AG04450 (cell line): ENCODE measurements at places on chromosomes 2 and 18. TPM values are rescaled to one million over a fixed set of nuclear protein-coding genes. Genes with fewer than 3 reads are reported as not detected.
A peak's percentile ranks its signal among the peaks of the same experiment; 100 is the strongest.

DNA sequence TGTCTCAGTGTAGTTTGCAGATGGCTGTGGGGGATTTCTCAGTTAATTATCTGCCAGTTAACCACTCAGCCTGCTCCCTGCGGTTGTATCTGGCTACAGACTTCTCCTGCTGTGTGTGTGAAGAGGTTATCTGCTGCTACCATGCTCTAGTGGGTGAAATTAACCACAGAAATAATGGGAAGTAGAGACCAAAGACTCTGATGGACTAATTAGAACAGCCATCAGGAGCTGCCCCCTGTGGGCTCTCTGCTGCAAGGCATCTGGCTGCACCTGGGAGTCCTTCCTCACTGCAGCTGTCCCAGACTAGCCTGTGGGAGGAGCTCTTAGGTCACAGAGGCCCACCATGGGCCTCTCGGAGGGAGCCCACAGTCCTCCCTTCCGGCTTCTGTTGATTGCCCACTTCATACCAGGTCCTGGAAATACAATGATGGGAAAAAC, 66.6 kb downstream of the CTIF start:
- no peak for DNase-seq

GRCh38 chr2:64675860-64676259, 22.1 kb upstream of the SERTAD2 start:
- no peak for DNase-seq

Gene KDSR
- polyA plus RNA-seq, result 34.0 and 39.9 TPM in 2 replicates

Gene ALPP
- polyA plus RNA-seq, result not detected in 2 replicates

- DNase-seq, result peak; percentile 4
Measured at GRCh38 chr2:31729442-31730092, 148.8 kb upstream of the SRD5A2 start.

GRCh38 chr2:46326231-46326980, 29.2 kb downstream of the EPAS1 start:
- no peak for DNase-seq

Gene COMMD1
- 52.4 and 59.9 TPM in 2 replicates for polyA plus RNA-seq

- DNase-seq, result no peak
Measured at GRCh38 chr2:86750240-86750839, 30.2 kb downstream of the RMND5A start.

GRCh38 chr2:234949762-234950434, 1.9 kb upstream of the SH3BP4 start:
- DNase-seq, result peak; percentile 99

- DNase-seq, result no peak
Measured at GRCh38 chr18:8627107-8627472, 17.9 kb downstream of the RAB12 start.

- no peak for DNase-seq
Measured at GRCh38 chr2:2744958-2745715, 414.1 kb upstream of the MYT1L start.

GRCh38 chr2:26668041-26668440, 24.5 kb upstream of the KCNK3 start:
- DNase-seq, result no peak

DNA sequence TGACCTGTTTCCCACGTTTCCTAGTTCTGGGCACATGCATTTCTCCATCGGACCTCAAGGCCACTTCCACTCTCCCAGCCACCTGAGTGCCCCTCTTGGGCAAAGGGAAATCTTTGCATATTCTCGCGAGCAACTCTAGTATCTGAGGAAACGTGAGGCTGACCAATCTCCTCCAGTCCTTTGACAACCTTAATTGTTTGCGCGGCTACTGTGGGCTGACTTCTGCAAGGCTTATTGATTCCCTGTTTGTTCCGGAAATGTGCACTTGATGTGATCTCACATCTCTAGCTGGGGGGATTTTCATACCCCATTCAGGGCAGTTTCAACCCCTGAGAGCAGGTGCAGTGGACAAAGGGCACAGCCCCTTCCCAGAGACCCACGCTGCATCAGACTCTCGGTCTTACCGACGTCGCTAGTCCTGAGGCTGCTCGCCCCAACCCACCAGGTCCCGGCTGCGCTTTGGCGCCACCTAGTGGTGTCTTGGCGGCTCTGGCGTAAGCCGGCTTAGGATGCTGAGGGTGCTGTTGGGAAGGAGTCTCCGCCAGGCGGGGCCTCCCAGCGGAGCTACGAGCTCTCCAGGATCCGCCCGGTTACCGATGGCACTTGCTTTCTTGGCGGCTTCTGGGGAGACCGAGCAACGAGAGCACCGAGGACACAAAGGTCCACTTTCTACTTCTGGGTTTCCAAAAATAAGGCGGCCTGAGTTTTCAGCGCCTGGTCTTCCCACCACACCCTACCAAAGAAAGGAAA, 24.8 kb upstream of the SPR start:
- DNase-seq, result peak; percentile 75

DNA sequence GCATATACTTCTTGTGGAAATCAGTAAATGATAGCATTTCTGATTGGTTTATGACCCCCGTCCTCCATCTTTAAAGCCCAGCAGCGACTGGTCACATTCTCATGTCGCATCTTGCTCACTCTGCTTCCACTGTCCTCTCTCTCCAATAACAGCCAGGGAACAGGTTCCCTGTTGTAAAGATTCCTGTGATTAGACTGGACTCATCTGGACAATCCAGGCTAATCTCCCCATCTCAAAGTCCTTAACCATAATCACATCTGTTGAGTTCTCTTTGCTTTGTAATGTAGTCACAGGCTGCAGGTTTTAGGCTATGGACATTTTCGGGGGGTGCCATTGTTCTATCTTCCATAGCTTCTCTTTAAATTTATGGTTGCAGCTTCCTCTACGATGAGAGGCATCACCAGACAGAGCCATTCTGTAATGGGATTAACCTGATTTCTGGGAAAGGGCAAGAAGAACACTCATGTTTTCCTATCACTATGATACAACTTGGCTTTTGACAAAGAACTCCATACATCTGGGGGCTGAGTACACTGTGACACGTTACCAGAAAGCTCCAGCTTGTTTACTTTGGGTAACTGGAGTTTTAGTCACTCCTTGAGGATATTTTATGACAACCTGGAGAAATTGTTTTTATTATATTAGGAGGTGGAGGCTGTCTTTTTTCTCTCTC, 159.0 kb downstream of the NYAP2 start:
- no peak for DNase-seq

Gene TCF23
- not detected in 2 replicates for polyA plus RNA-seq

Gene CDH2
- 42.6 and 45.9 TPM in 2 replicates for polyA plus RNA-seq

Gene RMDN2
- polyA plus RNA-seq, result 3.6 and 5.7 TPM in 2 replicates

Gene VWC2L
- 0.04 TPM in 1 of 2 replicates, not detected in the other for polyA plus RNA-seq

DNA sequence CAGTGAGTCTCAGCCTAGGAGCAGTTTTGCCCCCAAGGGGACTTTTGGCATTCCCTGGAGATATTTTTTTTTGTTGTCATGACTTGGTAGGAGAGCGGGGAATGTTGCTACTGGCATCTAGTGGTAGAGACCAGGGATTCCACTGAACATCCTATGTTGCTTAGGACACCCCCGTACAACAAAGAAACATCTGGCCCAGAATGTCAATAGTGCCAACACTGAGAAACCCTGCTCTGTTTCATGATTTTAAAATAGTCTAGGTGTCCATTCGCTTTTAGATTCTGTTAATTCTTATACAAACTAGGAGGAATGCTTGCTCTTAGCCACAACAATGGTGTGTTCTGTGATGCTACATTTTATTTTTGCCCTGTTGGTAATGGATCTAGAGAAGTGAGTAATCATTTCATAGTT, 225.8 kb upstream of the SIX3 start:
- DNase-seq, result no peak

DNA sequence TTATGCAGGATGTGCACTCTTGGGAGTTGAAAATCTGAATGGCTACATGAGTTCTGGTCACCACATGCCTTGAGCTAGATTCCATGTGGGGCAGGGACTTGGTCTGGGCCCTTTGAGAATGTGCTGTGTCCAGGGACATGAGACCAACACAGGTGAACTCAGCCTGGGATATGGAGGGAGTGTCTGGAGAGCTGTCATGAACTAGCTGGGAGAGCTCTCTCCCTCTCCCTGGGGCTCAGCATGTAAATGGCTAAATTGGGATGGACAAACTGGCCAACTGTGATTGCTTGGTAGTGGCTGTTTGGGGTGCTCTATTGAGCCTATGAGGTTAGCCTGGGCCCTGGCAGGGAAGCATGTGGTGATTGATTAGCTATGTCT, 105.1 kb upstream of the HS6ST1 start:
- no peak for DNase-seq

- no peak for DNase-seq
Measured at GRCh38 chr2:207828361-207829057, 58.8 kb upstream of the FZD5 start.

GRCh38 chr18:57921708-57922107, 118.6 kb upstream of the ATP8B1 start:
- no peak for DNase-seq

Gene TUBA3D
- not detected in 2 replicates for polyA plus RNA-seq

DNA sequence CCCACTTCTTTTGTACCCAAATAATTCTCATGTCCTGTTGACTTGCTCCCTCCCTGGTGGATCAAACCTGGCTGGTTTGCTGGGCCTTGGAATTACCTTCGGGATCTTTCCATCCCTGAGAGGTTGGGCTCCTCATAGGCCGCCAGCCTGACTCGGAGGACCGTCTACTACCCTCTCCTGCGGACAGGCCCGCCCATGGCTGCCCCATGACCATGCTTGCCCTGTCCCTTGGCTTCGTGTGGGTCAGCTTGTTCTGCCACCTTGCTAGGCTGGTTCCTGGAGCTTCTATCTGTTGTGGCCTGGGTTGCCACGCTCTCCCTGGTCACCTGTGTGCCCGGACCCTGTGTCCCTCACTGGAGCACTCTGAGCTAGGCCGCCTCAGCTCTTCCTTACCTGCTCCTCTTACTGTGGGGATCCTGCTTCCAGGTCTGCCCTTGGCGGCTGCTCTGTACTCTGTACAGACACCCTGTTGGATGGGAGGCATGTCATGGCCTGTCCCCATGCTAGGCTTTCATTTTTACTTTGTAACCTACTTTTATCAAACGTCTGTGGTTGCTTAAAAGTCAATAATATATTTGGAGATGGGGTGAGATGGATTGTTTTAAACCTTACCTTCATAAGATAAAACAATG, 29.7 kb upstream of the FHL2 start:
- DNase-seq, result no peak

- no peak for DNase-seq
Measured at GRCh38 chr18:45463451-45463850, 151.8 kb upstream of the SLC14A2 start.

DNA sequence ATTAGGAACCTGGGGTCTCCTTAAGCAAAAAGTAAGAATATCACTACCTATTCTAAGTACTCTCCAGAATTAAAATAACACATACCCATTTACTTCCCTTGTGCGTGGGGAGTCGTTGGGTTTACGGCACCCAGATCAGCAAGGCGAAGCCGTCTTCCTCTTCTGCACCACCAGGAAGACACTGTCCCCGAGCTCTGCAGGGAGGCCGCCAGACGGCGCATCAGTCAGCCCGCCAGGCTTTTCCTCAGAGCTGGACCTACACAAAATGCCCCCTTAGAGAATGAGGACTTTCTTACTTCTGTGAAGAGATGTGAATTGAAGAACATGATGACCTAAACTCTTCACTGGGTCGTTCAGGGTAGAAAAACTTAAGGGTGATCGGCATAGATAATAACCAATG, 526.5 kb downstream of the GALR1 start:
- DNase-seq, result no peak

DNA sequence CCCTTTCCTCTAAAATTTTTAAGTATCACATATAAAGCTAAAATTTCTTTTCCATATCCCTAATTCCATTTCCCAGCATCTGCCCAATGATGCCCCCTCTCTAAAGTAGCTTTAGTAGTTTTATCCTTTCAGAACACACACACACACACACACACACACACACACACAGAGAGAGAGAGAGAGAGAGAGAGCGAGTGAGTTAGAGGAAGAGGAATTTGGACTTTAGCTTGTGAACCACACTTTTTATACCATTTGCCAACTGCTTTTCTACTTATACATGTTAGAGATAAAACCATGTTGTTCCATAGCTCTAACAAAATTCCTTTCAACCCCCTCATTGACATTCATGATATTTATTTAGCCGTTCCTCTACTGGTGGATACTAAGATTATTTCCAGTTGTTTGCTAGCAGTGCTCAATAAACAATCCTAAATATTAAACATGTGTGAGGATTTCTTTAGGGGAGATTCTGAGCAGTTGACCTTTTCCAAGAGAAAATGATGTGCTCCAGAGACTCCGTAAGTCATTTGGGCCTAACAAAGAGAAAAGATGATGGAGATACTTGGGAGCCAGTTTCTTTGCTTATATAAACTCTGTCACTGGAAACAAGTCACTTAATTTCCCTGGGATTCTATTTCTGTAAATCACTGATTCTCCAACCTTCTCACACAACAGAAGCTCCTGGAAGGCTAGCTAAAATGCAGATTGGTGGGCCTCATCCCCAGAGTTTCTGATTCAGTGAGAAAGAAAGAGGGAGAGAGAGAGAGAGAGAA, 229.7 kb upstream of the SP5 start:
- DNase-seq, result no peak

Gene KLHL41
- polyA plus RNA-seq, result 0.22 and 0.26 TPM in 2 replicates

GRCh38 chr2:182043021-182043420, 57.4 kb downstream of the PPP1R1C start:
- no peak for DNase-seq

Gene SIX3
- not detected in 2 replicates for polyA plus RNA-seq

- DNase-seq, result no peak
Measured at GRCh38 chr2:28009732-28010131, 119.2 kb downstream of the BABAM2 start.

DNA sequence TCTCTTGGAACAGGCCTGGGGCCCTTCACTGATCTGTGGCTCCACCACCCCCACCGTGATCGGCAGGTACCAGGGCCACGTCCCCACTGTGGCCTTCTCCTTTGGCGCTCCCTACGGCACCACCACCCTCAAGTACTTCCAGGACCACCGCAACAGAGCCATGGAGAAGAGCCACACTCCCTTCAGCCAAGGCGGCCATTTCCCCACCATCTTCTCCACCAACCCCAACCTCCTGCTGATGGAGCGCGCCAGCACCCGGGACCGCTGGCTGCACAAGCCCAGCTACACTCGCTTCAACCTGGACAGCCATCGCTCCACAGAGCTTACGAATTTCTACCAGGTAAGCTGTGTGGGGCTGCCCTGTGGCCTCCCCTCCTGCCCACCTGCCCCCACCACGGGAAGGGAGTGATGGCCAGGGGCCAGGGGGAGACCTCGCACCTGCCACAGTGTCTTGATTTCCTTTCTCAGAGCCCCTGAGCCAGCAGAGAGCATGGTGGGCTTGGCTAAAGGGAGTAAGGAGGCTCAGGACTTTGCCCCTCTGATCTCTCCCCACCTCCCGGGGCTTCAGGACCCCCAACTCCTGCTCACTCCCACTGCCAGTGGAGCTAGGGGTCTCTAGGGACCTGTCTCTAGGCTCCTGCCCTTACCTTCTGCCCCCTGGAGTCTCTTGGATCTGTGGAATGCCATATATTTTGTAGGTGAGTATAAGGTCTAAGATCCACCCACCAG, 65.2 kb downstream of the CIB4 start:
- no peak for DNase-seq

- DNase-seq, result peak; percentile 90
Measured at GRCh38 chr18:32092422-32093101, 888 bp downstream of the RNF138 start.

GRCh38 chr2:134396493-134396892, 142.6 kb downstream of the MGAT5 start:
- DNase-seq, result no peak

DNA sequence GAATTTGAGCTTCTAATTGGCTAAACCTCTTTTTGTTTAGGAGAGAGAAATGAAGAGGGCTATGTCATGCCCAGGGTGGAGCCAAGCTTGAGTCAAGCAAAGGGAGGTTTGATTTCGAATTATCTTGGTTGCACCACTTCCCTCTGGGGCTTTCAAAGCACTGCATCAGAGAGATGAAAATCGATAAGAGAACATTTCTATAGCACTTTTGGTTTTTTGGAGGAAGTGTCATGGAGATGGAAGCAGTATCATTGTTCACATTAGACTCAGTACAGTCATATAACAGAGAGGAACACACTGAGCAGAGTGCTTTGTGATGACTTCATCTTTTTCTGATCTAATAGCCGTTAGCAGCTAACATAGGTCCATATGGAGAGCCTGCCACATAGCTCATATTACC, 120.3 kb upstream of the UXS1 start:
- no peak for DNase-seq
